A673 (cell line): ENCODE measurements at places on chromosomes 3 and 15. TPM values are rescaled to one million over a fixed set of nuclear protein-coding genes. Genes with fewer than 3 reads are reported as not detected.

- DNase-seq = no peak
These were observed 9.8 kb downstream of the GXYLT2 start for GRCh38 chr3:72897758-72898007.

- DNase-seq = no peak
These were observed 11.5 kb downstream of the ACKR2 start for GRCh38 chr3:42820746-42821051.

DNA sequence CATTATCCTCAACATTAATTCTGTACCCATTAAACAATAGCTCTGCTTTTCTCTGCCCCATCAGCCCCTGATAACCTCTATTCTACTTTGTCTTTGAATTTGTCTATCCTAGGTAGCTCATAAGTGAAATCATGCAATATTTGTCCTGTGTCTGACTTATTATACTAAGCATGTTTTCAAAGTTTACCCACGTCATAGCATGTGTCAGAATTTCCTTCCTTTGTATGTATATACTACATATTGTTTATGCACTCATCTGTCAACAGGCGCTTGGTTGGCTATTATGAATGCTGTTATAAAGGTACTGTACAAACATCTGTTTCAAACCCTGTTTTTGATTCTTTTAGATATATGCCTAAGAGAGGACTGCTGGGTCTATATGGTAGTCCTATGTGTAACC lies 18.2 kb downstream of the CSNK1G1 start:
- no peak for DNase-seq

DNA sequence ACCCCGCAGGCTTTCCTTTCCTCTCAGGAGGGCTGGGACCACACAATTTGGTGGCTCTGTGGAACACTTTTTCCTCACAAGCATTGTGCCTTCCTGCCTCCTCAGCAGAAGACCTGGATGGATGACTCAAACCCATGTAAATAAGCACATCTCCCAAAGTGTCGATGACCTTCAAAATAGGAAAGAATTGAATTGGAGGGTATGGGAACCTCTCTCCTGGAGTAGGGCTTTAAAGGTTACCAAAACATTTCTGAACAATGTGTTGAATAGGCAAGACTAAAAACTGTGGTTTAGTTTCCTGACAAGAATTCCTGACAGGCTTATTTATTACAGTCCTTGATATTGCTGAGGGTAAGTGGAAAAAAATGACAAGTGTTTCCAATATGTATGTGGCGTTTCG lies 118.2 kb downstream of the ALDH1A2 start:
- no peak for DNase-seq

GRCh38 chr15:65579762-65580161 lies 31.2 kb downstream of the INTS14 start:
- no peak for DNase-seq

- no peak for DNase-seq
These were observed 304.5 kb upstream of the GPR149 start for GRCh38 chr3:154734468-154734867.

- DNase-seq = no peak
These were observed 2.3 kb upstream of the SOX14 start for GRCh38 chr3:137761563-137762503.

- DNase-seq = no peak
These were observed 9.9 kb upstream of the EID1 start for GRCh38 chr15:48868023-48868422.

DNA sequence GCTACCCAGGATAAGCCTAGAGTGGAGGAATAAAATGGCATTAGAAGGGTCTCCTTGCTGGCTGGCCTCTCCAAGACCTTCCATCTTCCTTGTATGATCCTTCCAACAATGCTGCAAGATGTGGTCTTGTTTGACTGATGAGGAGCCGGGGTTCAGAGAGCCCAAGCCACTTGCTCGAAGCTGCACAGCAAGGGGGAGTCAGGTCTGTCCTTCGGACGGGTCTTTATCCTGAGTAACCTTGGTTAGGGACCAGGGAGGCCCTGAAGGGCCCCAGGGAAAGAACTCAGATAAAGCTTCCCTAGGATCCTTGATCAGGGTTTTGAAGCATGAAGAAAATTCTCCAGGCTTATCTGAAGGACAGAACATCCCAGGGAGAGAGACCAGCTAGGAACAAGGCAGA lies 7.0 kb upstream of the DNAJB8 start:
- no peak for DNase-seq

GRCh38 chr15:68385671-68386586 lies 46.0 kb downstream of the ITGA11 start:
- no peak for DNase-seq

DNA sequence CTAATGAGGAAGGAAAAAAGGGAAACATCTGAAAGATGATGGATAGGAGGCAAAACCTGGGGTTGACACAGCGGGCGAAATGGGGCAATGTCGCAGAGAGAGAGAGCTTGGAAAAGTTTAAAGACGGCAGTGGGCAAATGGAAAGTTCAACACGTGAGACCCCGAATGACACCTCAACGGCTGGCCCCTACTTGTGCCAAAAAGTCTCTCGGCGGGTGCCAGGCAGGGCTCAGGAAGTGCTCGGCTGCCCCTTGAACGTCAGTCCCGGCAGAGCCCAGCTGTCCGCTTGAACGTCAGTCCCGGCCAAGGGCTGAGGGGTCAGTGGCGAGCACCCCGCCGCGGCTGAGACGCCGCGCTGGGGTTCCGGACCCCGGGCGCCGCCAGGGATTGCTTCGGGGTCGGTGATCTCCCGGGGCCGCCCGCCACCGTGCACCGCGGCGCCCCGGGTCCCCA lies 658 bp downstream of the EOGT start:
- no peak for DNase-seq

DNA sequence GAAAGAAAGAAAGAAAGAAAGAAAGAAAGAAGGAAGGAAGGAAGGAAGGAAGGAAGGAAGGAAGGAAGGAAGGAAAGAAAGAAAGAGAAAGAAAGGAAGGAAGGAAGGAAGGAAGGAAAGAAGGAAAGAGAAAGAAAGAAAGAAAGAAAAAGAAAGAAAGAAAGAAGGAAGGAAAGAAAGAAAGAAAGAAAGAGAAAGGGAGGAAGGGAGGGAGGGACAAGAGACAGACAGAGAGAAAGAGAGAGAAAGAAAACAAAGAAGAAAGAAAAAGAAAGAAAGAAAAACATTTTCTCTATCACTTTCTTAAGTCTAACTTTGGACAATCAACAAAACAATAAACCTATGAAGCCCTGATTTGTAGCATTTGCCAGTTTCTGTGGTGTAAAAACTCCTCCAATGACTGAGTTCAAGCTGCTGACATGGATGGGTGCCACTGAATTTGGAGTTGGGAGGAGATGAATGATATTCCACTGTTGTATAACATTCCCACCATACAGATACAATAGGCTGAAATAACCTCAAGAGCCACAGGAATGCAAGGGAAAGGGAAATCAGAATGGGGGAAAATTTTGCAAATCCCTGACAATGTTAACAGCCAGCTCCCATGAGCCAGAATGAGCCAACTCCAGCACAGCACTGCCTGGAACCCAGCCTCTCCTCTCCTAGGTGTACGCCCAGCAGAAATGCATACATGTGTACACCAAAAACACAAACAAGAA lies 15.0 kb upstream of the RTP3 start:
- no peak for DNase-seq

DNA sequence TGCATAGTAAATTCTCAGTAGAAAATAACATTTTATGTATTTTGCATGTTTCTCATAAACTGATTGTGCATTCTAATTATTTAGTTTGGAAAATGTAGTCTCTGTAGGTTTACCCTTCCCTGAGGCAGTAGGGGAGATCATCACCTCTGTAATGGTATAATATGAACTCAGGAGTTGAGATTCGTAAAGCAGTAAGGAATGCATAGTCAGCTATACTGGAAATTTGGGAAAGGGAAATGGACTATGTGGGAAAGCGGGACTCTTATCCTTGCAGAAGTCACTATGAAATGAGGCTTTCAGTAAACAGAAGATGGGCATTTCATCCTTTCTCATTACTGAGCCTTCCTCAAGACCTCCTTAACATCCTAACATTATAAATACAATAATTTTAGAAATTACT lies 261.9 kb upstream of the CTDSPL start:
- no peak for DNase-seq

GRCh38 chr15:100196326-100197058 lies 145.3 kb downstream of the ADAMTS17 start:
- DNase-seq = no peak

GRCh38 chr3:186209810-186210752 lies 101.2 kb upstream of the ETV5 start:
- DNase-seq = peak; percentile 93

DNA sequence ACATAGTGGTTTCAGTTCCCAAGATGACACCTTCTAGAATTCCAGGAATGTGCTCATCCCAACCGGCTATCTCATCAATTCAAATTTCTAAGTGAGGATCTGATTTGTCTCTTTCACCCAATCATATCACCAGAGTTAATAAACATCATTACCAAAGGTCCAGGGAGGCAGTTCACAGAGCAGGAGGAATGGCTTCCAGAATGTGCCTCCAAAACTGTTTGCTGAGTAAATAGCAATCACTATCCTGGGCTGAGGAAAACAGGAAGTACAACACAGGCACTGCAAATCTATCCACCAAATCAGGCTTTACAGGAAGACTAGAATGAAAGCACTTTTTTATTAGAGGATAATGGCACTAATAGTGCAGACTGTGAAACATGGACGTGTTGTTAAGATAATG lies 61.5 kb downstream of the OSBPL10 start:
- DNase-seq = no peak

GRCh38 chr3:54835701-54836100 lies 92.2 kb downstream of the LRTM1 start:
- no peak for DNase-seq

DNA sequence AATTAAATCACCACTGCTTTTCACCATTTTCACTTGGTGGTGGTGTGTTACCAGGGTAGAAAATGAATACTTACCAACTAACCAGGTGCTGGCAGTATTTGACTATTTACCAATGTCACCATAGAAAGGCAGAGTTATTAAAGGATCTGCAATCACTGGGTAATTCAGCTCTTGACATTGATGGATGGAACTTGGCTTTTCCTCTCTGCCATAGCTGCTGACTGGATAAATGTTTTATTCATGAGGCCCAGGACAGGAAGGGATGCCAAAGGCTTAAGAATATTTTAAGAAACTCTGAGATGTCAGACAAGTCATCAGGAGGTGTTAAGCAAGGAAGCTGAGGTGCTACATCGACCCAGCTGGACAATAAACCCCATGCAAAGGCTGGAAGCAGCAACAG lies 495.5 kb upstream of the CFAP20DC start:
- peak; percentile 57 for DNase-seq

- DNase-seq = no peak
These were observed 80.9 kb downstream of the RAP2B start for GRCh38 chr3:153242896-153243295.

GRCh38 chr15:68888419-68888818 lies 41.9 kb upstream of the SPESP1 start:
- no peak for DNase-seq

DNA sequence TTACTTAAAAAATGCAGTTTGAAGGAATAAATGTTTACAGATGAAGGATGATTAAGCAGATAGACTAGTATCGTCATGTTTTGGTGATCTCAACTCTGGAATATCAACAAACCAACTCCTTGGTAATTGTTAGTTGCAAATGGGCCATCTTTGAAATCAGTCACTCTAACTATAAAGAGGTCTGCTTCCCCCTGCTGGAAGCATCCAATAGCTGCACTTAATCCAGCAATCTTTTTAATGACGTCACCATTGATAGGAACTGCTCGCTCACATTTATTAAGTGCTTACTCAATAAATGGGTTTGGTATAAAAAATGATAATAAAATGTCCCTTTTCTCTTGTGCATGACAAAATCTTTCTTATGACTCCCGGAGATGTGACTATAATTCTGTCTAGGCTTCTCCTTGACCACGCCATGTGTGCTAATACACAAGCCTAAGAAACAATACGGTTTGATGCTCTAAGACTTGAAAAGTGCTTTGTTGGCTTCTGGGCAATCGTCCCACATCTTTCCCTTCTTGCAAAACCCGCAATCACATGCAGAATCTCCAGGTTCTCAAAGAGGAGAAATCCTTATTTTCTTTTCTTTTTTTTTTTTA lies 227.6 kb upstream of the POU1F1 start:
- DNase-seq = peak; percentile 89

GRCh38 chr15:52013151-52013791 lies 5.7 kb upstream of the MAPK6 start:
- DNase-seq = no peak

DNA sequence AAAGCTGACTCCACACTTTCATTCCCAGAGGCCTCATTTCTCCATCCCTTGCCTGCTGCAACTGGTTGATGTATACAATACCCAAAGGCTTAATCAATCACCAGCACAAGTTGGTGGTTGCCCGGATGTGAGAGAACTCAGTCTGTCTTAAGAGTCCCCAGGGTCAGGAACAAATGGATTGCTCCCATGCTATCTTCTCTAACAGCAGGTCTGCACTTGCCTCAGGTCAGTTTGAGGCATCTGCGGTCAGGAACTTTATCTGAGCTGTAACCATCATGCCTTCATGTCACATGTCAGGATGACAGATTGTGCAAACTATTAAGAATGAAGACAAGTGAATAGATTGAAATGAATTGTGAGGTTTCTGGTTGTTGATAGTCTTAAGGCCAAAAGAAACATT lies 56.1 kb downstream of the BFSP2 start:
- no peak for DNase-seq

The ZFYVE19 gene
- total RNA-seq = 26.4 and 27.1 TPM in 2 replicates

The MYRIP gene
- not detected in 2 replicates for total RNA-seq

The SHF gene
- 42.9 and 43.2 TPM in 2 replicates for total RNA-seq

The ANKRD34C gene
- total RNA-seq = not detected in 2 replicates

The CACNA1D gene
- total RNA-seq = 0.85 TPM in 1 of 2 replicates, not detected in the other

The STX19 gene
- not detected in 2 replicates for total RNA-seq

The MUC13 gene
- not detected in 2 replicates for total RNA-seq

The DTX3L gene
- 16.6 and 18.9 TPM in 2 replicates for total RNA-seq

The GOLGA8G gene
- not detected in 2 replicates for total RNA-seq

The FLNB gene
- 41.2 and 43.7 TPM in 2 replicates for total RNA-seq

The SERINC4 gene
- 0.33 TPM in 1 of 2 replicates, not detected in the other for total RNA-seq
